Fibroblast of pulmonary artery (primary cell): ENCODE measurements at places on chromosomes 2 and 18.
A peak's percentile ranks its signal among the peaks of the same experiment; 100 is the strongest.

DNA sequence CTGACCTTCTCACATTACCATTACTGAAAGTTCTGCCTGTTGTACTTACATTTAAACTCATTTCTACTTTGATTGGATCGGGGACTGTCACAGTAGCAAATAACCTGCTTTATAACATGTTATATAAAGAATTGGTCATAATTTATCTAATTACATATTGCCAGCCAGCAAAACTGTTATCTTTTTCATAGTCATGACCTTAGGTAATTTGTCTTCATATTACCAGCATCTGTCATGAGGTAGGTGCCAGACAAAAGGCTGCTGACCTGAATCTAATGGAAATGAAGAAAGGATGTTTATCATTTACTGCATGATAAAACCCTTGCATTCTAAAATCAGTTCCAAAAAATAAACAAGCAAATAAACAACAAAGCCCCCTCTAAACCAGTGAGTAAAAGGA lies 89.4 kb upstream of the LRP1B start:
- DNase-seq = no peak

DNA sequence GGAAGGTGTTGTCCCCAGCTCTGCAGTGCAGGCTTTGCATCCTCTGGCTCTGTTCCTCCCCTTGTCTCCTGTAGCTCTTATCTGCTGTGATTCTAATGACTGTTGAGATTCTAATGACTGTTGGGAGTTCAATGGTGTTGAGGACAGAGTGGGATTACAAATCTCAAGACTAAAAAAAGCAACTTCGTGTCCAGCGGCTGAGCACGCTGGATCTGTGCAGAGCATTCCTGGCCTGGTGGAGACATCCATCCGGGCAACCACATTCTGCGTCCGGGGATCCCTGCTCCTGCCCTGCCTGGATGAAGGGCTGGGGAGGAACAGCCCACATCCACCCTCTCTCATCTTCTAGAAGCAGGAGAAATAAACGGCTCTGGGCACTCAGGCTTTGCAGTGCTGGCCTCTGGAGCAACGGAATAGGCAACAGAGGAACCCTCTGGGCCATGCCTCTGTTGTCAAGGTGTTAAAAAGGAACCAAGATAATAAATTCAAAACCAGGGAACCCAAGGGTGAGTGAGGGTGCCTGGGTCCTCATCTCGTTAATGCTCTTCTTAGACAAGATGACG lies 106.7 kb upstream of the ASB18 start:
- DNase-seq = no peak

DNA sequence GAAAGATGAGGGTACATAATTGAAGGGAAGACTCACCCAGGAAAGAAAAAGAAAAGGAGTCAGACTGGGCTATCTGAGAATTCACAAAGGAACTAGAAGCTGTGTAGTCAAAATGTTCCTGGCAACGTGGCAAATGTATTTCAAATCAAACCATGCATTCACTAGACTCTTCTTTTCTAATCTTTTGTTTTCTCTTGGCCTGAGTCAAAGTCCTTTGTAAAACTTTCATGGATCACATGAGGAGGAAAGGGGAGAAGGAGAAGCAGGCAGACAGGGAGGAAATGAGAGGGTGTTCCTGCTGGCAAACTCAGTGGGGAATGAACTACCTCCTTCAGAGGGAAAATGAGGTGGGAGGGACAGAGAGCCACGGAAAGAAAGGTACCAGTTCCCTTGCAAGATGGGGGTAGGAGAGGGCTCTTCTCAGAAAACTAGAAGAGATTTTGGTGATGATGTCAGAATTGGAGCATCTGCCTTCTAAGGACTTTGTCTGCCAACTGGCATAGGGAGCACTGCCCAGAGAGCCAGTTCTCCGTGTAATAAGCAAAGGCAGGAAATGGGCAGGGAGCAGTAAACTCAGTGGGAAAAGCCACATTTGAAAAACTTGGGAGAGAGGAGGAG lies 51.4 kb downstream of the SLC8A1 start:
- peak; percentile 48 for DNase-seq

DNA sequence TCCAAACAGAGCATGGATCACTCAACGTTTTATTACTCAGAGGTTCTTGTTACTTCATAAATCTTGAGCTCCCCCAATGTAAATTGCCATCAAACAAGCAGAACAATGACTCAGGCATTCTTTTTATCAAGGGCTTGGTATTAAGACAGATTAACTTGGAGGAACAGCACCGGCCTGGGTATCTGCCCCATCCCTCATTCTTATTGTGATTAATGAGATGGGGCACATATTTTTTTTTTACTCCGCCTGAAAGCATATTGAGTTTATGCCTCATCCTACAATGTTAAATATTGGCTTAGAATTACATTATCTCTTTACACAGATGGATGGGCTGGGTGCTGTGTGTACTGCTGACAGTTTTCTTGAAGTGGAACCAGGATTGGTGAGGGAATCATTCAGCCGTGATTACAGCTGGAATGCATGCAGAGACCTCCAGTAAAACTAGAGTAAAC lies 387.3 kb downstream of the CLIP4 start:
- DNase-seq = no peak

- peak; percentile 79 for DNase-seq
These were observed 256.5 kb downstream of the TGIF1 start for GRCh38 chr18:3706279-3707097.

GRCh38 chr18:44747157-44747556 lies 66.5 kb downstream of the SETBP1 start:
- no peak for DNase-seq
